Colonic mucosa (tissue), 4 donors: ENCODE measurements at places on chromosomes 4 and X.

- no peak for DNase-seq
These were observed 20.5 kb downstream of the MND1 start for GRCh38 chr4:153365003-153365402.

DNA sequence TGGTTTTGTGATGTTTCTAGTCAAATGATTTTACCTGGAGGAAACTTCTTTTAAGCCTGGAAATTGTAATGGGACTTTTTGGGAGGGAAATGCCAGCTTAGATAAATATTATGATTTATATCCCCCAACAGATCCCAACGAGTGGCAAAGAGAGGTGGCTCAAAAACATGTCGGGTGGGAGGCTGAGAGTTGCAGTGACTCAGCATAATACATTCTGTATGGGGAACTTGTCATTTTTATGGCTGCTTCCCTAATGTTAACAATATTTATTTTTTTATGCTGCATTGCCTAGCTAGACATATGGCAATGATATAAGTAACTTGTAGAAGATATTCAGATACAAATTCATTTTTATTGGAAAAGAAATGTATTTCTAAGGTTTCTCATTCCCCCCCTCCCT, 219.0 kb downstream of the ARHGAP10 start:
- no peak for DNase-seq

DNA sequence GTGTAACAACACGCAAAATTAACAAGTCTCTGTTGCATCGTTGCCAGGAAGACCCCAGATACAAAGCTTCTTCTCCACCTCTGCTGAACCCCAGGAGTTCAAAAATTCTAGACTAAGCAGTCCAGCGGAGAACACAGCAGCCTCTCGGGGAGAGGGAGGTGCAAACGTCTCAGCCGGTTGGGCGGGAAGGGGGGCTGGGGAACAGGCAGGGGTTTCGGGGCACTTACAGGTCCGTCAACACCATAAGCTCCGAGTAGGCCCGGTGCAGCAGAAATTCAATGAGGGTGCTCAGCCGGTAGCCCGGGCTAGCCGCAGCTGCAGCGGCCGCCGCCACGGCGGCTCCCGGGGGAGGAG, 394 bp downstream of the MED14 start:
- peak; percentile 35 for DNase-seq

GRCh38 chrX:44093431-44093830, 120.2 kb upstream of the NDP start:
- DNase-seq, result no peak
